ENCODE measurements at places on chromosomes 3 and 15. TPM values are rescaled to one million over a fixed set of nuclear protein-coding genes. Genes with fewer than 3 reads are reported as not detected.

DNA sequence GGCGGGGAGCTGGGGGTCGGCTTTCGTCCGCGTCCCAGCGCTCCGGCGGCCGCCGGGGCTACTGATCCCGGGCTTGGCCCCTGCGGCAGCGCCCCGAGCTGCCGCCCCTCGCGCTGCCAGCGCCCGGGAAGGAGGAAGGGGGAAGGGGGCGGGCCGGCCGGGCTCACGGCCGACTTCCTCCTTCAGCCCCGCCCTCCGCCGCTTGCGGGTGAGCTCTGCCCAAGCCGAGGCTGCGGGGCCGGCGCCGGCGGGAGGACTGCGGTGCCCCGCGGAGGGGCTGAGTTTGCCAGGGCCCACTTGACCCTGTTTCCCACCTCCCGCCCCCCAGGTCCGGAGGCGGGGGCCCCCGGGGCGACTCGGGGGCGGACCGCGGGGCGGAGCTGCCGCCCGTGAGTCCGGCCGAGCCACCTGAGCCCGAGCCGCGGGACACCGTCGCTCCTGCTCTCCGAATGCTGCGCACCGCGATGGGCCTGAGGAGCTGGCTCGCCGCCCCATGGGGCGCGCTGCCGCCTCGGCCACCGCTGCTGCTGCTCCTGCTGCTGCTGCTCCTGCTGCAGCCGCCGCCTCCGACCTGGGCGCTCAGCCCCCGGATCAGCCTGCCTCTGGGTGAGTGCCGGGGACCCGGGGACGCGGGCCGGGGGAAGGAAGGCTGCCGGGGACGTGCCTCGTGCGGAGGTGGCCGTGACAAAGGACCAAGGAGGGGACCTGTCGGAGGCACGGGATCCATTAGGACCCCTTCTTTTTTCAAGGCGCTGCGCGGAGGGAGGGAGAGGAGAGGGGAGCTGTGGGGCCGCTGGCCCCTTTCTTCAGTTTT is at the start of gene SEMA4B:
Gene SEMA4B (plus strand): TSS at position 201 of the 814 bp plus-strand sequence. CDS start 249 bp downstream, at position 450.
- H3K27ac ChIP-seq: peak within 1 kb of the TSS; percentile 95
- peak; percentile 82 for DNase-seq
- H3K27me3 ChIP-seq: no peaks in the 10 kb centered on the region
- H3K4me1 ChIP-seq: peaks cover 62% of the 10 kb centered on the region
- no peaks in the 10 kb centered on the region for H3K36me3 ChIP-seq
- peak within 1 kb of the TSS; percentile 99 for H3K4me3 ChIP-seq

GRCh38 chr3:129954514-129954913 is 20.0 kb upstream of the TRH start:
- H3K27me3 ChIP-seq: no peaks in the 10 kb centered on the region
- no peak overlapping the region for H3K27ac ChIP-seq
- no peak overlapping the region for H3K4me3 ChIP-seq
- peaks cover 5% of the 10 kb centered on the region for H3K4me1 ChIP-seq
- no peak for DNase-seq

GRCh38 chr3:148023994-148024393 is 614.8 kb downstream of the ZIC1 start:
- no peaks in the 10 kb centered on the region for H3K36me3 ChIP-seq
- no peak overlapping the region for H3K4me3 ChIP-seq
- no peak for DNase-seq
- H3K27ac ChIP-seq: no peak overlapping the region

- H3K4me1 ChIP-seq: peaks cover 24% of the 10 kb centered on the region
- no peak overlapping the region for H3K4me3 ChIP-seq
- H3K36me3 ChIP-seq: no peaks in the 10 kb centered on the region
- no peaks in the 10 kb centered on the region for H3K27me3 ChIP-seq
- DNase-seq: no peak
- no peak overlapping the region for H3K27ac ChIP-seq
These were observed 1.7 kb upstream of the GFM1 start for GRCh38 chr3:158642474-158643210.

DNA sequence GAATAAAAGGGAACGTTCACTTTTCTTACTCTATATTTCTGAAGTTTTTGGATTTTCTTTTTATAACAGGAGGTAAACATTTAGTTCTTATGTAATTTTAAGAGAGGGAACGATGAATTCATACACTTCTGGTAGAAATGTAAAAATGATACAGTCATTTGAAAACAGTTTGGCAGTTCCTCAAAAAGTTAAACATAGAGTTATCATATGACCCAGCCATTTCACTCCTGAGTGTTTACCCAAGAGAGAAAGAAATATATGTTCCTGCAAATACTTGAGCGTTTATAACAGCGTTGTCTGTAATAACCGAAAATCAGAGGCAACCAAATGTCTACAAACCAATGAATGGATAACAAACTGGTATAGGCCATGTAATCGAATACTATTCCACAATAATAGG is 20.8 kb upstream of the CCR9 start:
- H3K4me1 ChIP-seq: peaks cover 33% of the 10 kb centered on the region
- H3K27ac ChIP-seq: no peak overlapping the region
- DNase-seq: no peak
- no peaks in the 10 kb centered on the region for H3K27me3 ChIP-seq
- no peak overlapping the region for H3K4me3 ChIP-seq
- H3K36me3 ChIP-seq: peaks cover 9% of the 10 kb centered on the region

DNA sequence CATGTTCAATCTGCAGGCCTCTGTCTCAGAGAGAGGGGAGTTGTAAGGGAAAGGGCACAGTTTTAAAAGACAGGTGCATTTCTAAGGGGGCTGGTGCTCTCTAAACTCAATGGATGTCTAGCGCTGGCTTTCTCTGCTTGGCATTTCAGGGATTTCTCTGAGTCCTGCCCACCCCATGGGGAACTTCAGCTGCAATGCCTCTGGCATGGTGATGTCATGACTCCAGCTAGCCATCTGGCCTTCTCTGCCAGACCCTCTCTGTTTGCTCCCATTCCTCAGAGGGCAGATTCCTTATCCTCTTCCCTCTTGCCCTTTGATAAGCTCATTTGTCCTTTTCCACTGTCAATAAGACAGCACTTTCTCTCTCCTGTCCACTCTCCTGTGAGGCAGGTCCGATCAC is 40.8 kb downstream of the RPLP1 start:
- H3K27me3 ChIP-seq: peaks cover 29% of the 10 kb centered on the region
- peaks cover 19% of the 10 kb centered on the region for H3K36me3 ChIP-seq
- no peaks in the 10 kb centered on the region for H3K4me1 ChIP-seq
- DNase-seq: no peak
- no peak overlapping the region for H3K27ac ChIP-seq

CDCP1 gene
- polyA plus RNA-seq: not detected

CTXN2 gene
- polyA plus RNA-seq: not detected

Data from naive B cell (primary cell).